ENCODE measurements at places on chromosomes 16 and 17.

GRCh38 chr16:12802048-12802447 is 1.6 kb downstream of the CPPED1 start:
- no peak for DNase-seq

- DNase-seq, result no peak
Measured at GRCh38 chr16:24409045-24409444, 130.3 kb upstream of the RBBP6 start.

GRCh38 chr17:42133461-42134041 is 10.9 kb downstream of the HSPB9 start:
- DNase-seq, result no peak

GRCh38 chr17:57425431-57425830 is 169.1 kb downstream of the MSI2 start:
- DNase-seq, result no peak

DNA sequence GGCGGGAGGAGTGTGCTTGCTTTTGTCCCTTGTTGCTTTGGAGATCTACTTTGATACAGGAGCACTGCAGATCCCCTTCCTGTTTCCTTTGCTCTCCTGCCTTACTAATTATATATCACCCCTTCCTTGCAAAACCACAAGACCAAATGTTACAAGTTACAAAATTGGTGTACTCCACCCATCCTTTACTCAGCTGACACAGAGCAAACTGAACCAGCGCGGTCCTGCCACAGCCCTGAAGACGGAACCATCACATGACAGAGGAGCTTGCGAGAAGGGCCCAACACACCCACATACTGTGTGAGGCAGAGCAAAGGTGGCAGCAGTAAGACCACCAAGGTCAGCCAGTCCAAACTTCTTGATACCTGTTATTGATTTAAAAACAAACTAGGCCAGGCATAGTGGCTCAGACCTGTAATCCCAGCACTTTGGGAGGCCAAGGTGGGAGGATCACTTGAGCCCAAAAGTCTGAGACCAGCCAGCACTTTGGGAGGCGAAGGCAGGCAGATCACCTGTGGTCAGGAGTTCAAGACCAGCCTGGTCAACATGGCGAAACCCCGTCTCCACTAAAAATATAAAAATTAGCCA is 33.2 kb downstream of the CYTH1 start:
- peak; percentile 94 for DNase-seq

GRCh38 chr16:81403601-81404391 is 40.8 kb upstream of the CMIP start:
- peak; percentile 62 for DNase-seq

GRCh38 chr17:65385726-65386125 is 175.7 kb downstream of the AXIN2 start:
- DNase-seq, result no peak

DNA sequence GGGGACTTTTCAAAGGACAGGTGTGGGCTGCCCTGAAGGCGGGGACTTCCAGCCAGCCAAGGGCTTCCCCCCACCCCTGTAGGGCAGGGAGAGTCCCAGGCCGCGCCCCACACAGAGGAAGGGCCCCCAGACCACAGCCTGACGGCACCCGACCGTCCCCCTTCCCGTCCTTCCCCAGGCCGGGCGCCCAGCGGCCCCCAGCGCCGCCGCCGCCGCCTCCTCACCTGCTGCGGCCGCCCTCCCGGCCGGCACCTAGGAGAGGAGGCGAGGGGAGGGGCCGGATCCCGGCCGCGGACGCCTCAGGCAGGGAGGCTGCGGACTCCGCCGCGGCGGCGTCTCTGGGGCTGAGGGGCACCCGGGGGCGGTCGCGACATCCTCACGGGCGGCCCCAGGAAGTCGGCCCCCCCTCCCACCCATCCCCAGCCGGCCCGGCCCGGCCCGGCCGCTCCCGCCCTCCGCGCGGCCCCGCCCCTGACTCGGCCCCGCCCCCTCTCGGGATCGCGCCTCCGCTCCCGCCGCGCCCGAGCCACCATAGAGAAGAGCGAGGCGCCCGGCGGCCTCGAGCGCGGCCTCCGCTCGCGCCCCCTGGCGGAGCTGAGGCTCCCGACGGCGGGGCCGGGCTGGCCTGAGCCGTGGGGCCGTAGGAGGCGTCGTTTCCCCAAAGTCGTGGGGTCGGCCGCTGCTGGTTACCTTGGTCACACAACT is 25.5 kb upstream of the RFFL start:
- peak; percentile 80 for DNase-seq

GRCh38 chr17:46800573-46800972 is 17.9 kb downstream of the WNT3 start:
- no peak for DNase-seq

DNA sequence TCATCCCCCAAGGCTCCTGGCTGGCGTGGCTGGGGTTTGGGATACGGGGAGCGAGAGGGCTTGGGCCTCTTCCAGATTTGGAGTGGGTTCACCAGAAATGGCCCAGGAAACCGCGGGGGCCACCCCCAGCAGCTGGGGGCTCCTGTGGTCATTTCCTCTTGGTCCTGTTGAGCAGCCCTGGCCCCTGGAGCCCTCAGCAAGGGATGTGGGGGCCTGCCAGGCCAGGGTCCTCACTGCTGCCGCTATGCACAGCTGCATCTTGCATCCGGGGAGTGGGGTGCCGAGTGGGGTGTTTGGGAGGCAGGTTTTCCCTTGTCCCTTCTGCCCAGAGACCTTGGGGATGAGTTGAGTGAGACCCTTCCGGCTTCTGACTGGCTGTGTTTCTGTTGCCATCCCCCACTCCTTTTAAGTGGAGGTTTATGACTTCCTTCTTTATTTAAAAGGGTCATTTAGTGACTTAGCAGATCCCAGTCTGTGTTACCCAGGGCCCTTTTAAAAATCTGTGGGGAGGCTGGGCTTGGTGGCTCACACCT is 319.8 kb downstream of the SEC14L1 start:
- no peak for DNase-seq

GRCh38 chr16:57878586-57878985 is 76.3 kb upstream of the KIFC3 start:
- no peak for DNase-seq

GRCh38 chr16:69501956-69502745 is 63.6 kb upstream of the NFAT5 start:
- no peak for DNase-seq

DNA sequence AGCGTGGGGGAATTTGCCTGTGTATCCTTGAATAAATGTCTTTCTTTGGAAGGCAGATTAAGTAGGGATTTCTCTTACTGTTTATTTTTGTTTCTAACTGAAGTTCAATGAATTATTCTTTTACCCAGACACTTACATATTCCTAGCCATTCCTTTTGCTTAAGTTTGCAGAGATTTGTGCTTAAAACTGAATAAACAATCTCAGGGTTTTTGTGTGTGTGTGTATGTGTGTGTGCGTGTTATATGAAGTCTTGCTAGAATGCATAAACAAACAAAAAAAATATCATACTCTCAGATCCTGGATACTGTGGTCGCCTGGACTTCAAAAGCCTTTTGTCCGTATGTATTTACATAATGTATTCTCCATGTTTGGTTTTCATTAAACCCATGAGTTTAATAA is 672.8 kb downstream of the MAF start:
- no peak for DNase-seq

DNA sequence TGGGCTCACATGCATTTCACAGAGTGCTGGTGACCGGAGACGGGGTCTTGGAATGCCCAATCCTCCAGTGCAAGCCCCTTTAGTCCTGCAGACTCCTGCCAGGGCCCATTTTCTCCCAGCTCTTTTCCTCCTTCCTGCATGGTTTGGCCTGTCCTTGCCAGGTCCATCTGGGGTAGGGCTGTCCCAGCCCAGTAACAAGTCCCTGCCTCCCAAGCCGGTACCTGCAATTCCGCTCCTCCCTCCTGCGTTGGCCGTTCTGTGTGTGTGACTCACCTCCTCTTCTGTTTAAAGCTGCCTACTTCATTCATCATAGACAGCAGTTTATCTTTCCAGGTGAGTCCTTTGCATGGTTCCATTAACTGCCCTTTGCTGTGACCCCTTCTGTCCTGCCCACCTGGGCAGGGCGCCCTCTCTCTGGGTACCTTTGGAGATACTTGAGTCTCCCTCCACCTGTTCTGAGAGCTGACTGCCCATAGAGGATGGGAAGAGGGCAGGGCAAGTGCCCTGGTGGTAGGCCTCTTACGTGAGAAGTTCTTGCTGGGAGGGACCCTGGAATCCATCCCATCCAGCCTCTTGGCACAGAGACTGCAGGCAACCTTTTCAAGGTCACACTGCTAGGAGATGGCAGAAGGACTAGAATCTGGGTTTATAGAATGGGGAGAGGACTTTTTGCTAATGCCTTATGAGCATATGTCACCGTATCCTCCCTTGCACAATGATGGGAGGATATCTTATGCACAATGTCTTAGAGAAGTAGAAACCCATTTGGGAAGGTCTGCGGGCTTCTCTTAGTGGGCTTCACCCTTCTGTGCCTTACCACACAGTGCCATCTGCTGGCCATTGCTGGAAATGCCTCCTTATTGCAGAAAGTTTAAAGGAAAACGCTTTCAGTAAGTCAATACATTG is 29.7 kb upstream of the LGALS9 start:
- DNase-seq, result peak; percentile 72

- no peak for DNase-seq
Measured at GRCh38 chr17:65966072-65966695, 225.7 kb downstream of the CEP112 start.

GRCh38 chr16:77970371-77970770 is 52.0 kb upstream of the CLEC3A start:
- no peak for DNase-seq

DNA sequence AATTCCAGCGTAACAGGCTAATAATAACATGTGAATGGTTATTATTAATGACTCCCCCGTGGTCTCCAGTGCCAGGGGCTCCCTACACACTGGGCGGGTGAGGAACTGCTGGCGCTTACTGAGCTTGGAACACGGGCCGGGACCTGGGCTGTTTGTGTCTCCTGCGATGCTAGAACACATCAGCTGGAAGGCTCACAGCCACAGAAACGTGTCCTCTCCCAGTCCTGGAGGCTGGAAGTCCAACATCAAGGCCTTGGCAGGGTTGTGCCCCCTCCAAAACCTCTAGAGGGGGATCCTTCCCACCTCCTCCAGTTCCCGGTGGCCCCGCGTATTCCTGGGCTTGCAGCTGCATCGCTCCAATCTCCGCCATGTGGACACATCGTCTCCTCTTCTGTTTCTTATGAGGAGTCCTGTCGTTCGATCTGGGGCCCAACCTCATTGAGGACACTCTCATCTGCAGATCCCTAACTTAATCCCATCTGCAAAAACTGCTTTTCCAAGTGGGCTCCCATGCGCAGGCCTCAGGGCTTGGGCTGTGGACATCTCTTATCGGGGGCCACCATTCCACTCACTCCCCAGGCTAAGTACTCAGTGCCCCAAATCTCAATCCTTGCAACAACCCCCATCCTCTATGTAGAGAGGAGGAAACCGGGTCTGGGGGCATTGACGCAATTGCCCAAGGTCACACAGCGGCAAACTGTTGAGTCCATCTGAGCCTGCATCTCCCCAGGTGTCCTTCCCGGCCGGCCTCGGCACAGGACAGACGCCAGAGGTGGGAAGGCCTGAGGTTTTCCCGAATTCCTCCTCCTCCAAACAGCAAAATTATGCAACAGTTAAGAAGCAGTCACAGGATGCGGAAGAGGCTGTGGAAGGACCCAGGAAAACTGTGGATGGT is 193.9 kb downstream of the IRF8 start:
- DNase-seq, result no peak

DNA sequence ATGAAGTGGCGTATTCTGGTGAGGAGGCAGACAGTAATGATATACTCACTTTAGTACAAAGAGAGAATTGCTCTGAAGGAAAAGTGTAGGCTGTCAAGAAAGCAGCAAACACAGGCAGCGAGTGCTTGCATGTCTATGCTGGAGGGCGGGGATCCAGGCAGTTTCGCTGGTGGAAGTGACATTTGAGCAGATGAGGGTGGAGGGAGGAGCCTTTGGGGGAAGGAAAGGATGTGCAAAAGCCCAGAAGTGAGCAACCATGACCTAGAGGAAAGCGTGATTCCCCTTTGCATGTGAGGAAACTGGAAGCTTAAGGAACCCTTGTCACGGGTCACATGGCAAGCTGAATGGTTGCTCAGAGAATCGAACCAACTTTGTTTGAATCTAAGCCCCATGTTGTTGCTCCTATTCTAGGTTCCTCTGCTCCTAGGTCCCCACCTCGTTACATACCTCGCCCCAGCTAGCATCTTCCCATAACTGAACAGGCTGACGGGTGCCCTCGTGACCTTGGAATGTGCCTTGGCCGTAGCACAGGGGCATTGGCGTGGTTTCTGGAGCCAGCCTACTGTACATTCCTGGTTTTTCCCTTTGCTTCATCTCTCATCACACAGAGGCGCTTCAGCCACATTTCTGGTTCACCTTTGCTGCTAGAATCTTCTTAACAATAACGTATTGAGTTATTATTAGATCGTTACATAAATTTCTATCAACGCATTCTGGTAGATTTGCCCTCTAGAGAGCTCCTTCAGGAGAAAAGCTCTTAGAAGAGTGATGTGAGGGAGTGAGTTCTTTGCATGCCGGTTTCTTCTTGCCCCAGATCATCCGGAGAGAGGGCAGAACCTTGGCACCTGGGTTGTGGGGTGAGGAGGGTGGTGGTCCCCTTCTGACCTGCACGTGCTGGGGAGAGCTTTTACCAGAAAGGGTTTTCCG is 191.8 kb downstream of the SNX29 start:
- DNase-seq, result no peak

DNA sequence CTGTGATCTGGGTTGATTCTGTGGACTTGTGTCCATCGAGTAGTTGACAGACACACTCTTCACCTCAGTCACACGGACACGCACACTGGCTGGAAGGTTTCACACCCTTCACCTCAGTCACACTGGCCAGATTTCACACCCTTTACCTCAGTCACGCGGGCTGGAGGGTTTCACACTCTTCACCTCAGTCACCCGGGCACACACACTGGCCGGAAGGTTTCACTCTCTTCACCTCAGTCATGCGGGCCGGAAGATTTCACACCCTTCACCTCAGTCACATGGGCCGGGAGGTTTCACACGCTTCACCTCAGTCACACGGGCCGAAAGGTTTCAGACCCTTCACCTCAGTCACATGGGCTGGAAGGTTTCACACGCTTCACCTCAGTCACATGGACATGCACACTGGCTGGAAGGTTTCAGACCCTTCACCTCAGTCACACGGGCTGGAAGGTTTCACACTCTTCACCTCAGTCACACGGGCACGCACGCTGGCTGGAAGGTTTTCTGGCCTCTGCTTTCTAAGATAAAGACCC is 96.2 kb downstream of the PGS1 start:
- no peak for DNase-seq

GRCh38 chr16:77171745-77172635 is 19.0 kb upstream of the MON1B start:
- DNase-seq, result no peak

GRCh38 chr16:2498531-2499253 is 15.1 kb upstream of the ATP6V0C start:
- DNase-seq, result no peak

DNA sequence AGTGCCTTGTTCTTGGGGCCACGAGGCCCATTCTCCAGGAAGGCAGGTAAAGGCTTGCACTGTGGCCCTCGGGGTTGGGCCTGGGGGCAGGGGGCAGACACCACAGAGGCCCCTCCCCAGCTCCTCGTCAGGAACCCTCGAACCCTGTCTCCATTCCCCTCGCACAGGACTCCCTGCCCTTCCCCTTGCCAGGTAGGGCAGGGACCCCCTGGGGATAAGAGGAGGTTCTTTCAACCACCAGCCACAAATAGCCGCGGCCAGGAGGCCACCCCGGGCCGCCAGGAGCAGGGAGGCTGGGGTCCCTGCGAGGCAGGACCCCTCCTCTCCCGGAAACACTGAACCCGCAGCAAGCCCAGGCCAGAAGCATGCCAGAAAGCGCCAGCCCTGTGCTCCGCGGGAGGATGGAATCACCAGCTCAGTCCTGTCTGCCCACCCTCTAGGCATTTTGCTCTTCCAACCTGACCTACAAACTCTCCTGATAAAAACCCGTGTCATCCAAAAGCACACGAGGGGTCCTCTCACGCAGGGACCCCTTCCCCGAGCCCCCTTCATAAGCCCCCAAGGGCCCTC is 45.6 kb downstream of the SLC47A1 start:
- no peak for DNase-seq

GRCh38 chr17:27649929-27650328 is 18.9 kb downstream of the LGALS9 start:
- DNase-seq, result no peak
